Progenitor cell of endocrine pancreas (in vitro differentiated cells): ENCODE measurements at places on chromosomes 1 and 21. TPM values are rescaled to one million over a fixed set of nuclear protein-coding genes. Genes with fewer than 3 reads are reported as not detected.

The CHI3L2 gene
- not detected in 2 replicates for total RNA-seq

The FGR gene
- total RNA-seq = not detected in 2 replicates

The EXO1 gene
- 12.5 and 16.2 TPM in 2 replicates for total RNA-seq

DNA sequence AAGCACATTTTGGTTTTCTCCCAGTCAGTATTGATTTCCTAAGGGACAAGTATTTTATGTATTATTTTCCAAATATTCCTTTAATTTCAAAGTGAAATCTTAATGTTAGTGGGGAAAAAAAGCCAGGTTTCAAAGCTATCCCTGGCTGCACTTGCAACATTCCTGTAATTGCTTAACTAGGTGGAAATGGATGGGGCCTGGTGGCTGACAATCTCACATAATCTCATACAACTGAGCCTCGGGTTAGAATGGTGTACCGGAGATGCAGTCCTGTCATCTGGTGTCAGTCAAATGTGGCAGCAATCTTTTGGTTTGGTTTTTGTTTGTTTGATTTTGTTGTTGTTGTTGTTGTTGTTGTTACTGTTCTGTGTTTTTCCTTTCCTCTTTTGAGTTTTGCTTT is 46.1 kb downstream of the KDM1A start:
- H3K27me3 ChIP-seq = no peaks in the 10 kb centered on the region
- peaks cover 1% of the 10 kb centered on the region for H3K4me1 ChIP-seq
- peaks cover 24% of the 10 kb centered on the region for H3K36me3 ChIP-seq

- H3K27ac ChIP-seq = no peak overlapping the region
- peaks cover 3% of the 10 kb centered on the region for H3K4me1 ChIP-seq
- H3K27me3 ChIP-seq = no peaks in the 10 kb centered on the region
- H3K4me3 ChIP-seq = no peak overlapping the region
Measured at GRCh38 chr1:154145986-154146385, 8.9 kb downstream of the NUP210L start.

GRCh38 chr1:29786195-29786594 is 549.9 kb downstream of the PTPRU start:
- no peaks in the 10 kb centered on the region for H3K36me3 ChIP-seq
- no peak for DNase-seq
- no peak overlapping the region for H3K4me3 ChIP-seq
- H3K27me3 ChIP-seq = peaks cover 14% of the 10 kb centered on the region
- no peaks in the 10 kb centered on the region for H3K4me1 ChIP-seq
- H3K27ac ChIP-seq = no peak overlapping the region

The ALX3 gene
- total RNA-seq = 2.8 and 3.7 TPM in 2 replicates

The SHISA4 gene
- 6.6 and 7.4 TPM in 2 replicates for total RNA-seq

The ISG15 gene
- total RNA-seq = 13.6 and 14.3 TPM in 2 replicates

GRCh38 chr21:15775981-15776380 is 46.2 kb downstream of the USP25 start:
- no peak overlapping the region for H3K4me3 ChIP-seq
- no peak overlapping the region for H3K27ac ChIP-seq
- no peak for DNase-seq
- peaks cover 8% of the 10 kb centered on the region for H3K4me1 ChIP-seq
- H3K27me3 ChIP-seq = no peaks in the 10 kb centered on the region

DNA sequence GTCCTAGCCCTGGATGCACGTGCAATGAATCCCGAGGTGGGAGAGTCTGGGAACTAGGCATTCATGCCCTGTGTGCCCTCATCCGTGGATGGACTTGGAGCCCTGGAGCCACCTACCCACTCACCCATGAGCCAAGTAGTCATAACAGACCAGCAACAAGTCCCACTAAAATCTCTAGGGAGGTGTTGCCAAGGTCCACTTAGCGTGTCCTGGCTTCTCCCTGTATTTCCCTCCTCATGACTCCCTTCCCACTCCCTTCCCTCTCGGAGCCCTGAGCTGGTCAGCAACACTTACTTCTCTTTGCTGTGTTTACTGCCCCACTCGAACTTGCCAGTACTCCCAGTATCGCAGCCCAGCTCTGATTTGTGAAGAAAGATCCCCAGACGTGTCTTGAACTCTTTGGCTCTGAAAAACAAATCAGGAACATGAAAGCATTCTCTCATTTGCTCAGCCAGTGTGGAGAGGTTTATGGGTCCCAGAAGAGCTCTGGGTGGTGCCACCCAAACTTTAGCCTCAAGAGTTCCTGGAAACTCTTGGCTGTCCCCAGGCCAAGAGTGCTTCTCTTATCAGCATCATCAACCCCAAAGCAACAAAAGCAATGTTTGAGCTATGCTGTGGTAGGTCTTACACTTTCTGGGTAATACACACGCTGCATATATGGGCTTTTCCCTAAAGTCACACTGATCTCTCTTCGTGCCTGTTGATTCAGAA is 1.1 kb downstream of the RGS16 start:
- peaks cover 12% of the 10 kb centered on the region for H3K4me1 ChIP-seq
- no peak for DNase-seq

DNA sequence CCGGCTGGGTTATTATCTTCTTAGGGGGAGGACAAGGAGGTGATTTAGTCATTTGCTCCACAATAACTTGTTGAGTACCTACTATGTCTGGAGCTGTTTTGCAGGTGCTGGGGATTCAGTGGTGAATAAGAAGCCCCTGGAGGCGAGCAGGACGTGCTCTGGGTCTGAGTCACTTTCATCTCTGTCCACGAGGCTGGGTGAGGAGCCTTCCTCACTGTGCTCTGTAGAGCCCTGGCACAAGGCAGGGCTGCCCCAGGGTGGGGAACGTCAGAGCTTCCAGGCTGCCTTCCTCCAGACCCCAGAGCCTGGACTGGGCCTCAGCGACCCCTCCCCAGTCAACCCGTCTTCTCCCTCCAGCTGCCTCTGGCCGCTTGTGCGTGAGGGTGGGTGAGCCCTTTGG is 2.5 kb upstream of the PADI6 start:
- DNase-seq = no peak
- no peaks in the 10 kb centered on the region for H3K36me3 ChIP-seq
- peaks cover 18% of the 10 kb centered on the region for H3K27me3 ChIP-seq
